LoVo (cell line): ENCODE measurements at places on chromosomes 13 and 19.

DNA sequence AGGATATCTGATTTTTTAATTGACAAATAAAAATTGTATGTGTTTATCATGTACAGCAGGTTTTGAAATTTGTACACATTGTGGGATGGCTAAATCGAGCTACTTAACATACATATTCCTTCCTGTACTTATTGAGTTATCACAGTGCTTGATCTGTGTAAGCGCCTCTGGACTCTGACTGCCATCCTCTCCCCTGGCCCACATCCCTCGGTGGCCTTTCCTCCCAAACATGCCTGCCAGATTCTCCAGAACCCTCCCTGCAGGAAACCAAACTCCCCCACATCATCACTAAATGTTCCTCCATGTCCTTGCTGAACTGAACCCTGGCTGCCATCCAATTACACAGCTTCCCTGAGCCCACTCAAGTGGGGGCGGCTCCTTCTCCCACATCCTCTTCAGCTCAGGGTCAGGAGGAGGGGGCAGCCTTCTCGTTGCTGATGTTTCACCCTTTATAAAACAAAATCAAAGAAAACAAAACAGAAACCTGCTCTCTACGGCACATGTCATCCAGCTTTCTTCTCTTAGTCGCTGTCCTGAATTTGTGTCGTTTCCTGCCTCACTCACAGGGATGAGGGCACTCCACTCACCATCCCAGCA lies 97.1 kb upstream of the SPATA13 start:
- DNase-seq: no peak

GRCh38 chr13:76474966-76475365 lies 411.2 kb downstream of the KCTD12 start:
- no peak for DNase-seq

- DNase-seq: no peak
These were observed 98.8 kb downstream of the ING1 start for GRCh38 chr13:110812121-110812868.

DNA sequence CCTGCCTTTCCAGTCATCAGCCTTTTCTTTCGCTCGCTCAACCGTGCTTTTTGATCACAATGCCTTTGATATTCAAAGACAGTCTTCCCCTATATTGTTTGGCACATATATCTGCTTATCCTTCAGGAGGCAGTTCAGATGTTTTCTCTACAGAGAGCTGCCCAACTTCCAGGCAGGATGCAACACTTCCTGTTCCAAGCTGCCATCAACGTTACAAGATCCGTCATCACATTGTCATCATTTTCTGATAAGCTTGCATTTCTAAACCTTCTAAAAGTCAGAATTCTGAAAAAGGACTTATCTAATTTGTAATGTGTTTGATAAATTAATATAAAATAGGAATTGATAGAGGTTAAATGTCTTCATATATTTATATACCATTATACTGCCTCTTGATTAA lies 574.2 kb downstream of the TBC1D4 start:
- DNase-seq: no peak

GRCh38 chr13:31968473-31968872 lies 63.1 kb upstream of the FRY start:
- peak; percentile 18 for DNase-seq

- DNase-seq: no peak
These were observed 5.0 kb upstream of the JUNB start for GRCh38 chr19:12786141-12786870.

- no peak for DNase-seq
These were observed 7.9 kb upstream of the DPY19L3 start for GRCh38 chr19:32397671-32398101.

- DNase-seq: no peak
These were observed 18.2 kb downstream of the FCGBP start for GRCh38 chr19:39916236-39916635.

- peak; percentile 61 for DNase-seq
These were observed 714 bp downstream of the PLPP2 start for GRCh38 chr19:290372-291005.

- no peak for DNase-seq
These were observed 2.9 kb downstream of the HIF3A start for GRCh38 chr19:46299695-46300094.

- no peak for DNase-seq
These were observed 106.0 kb downstream of the USP12 start for GRCh38 chr13:27065582-27065981.

DNA sequence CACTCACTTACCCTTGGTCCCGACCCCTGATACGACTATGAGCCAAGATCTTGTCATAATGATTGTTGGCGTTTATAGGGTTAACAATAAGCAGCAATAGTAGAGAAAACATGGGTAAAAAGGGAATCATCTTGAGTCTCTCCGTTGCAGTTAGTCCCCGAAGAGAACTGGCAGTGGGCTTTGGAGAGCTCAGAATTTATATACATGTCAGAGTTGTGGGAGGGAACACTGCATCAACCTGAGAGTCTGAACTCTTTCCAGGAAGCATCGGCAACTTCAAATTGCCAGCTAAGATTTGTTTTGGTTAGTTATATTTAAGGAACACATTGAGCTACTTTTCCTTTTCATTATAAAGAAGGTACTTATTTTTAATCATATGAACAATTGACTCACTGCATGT lies at the start of gene POSTN:
TSS of gene POSTN (minus strand) at position 172 of the 400 bp plus-strand sequence. CDS start at position 130, 42 bp downstream.
- no peak for DNase-seq

GRCh38 chr19:33436360-33437345 lies 63.1 kb downstream of the CEBPG start:
- DNase-seq: no peak

- DNase-seq: no peak
These were observed 3.7 kb upstream of the ZNF444 start for GRCh38 chr19:56137405-56137804.

DNA sequence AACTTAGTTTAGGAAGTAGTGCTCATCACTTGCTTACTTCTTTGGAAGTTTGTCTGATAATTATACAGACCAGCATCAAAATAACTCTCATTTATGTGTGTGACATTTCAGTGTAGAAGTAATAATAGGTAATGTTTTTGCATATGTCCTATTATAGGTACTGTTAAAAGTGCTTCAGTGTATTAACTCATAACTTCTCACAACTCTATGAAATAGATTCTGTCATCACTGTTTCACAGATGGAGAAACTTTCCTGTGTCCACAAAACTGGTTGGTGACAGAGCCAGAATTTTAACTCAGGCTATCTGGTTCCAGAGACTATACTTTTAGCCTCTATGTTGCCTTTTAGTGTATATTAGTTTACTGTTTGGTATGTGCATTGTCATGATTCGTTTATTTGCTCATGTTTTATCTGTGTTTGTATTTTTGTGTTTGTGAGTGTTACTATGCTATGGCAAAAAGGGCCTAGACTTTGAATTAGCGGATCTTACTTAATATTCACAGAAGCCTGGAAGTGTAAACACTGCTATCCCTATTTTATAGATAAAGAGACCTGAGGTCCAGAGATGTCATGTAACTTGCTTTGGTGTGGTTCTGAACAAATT lies 12.7 kb downstream of the LPAR6 start:
- no peak for DNase-seq

GRCh38 chr13:24894277-24894971 lies 130.5 kb downstream of the RNF17 start:
- no peak for DNase-seq

GRCh38 chr19:12126707-12127106 lies 13.4 kb downstream of the ZNF20 start:
- peak; percentile 2 for DNase-seq

GRCh38 chr19:14363183-14364097 lies 17.8 kb upstream of the ADGRE5 start:
- no peak for DNase-seq

DNA sequence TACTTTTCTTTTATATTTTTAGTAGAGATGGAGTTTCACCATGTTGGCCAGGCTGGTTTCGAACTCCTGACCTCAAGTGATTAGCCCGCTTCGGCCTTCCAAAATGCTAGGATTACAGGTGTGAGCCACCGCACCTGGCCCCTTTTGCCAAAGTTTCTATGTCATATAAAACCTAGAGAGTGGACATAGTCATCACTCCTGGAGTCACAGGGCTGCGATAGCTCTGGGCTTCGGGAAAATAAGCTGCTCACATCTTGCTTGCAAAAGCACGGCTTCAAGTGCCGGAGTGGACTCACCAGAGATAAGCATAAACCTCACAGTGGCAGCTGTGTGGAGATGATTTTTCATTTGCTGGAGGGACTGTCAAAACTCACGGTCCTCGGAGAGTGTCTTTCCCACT lies 171.2 kb downstream of the TEX29 start:
- DNase-seq: no peak

- DNase-seq: peak; percentile 8
These were observed 8.9 kb upstream of the VN1R1 start for GRCh38 chr19:57465680-57466381.

- DNase-seq: no peak
These were observed 5.8 kb downstream of the NDUFB7 start for GRCh38 chr19:14565765-14566711.

- DNase-seq: no peak
These were observed 34.1 kb upstream of the EDNRB start for GRCh38 chr13:77952737-77953136.

- DNase-seq: no peak
These were observed 235.8 kb upstream of the MIR17HG start for GRCh38 chr13:91111476-91112200.

GRCh38 chr13:84864341-84864740 lies 934.9 kb downstream of the SLITRK6 start:
- DNase-seq: no peak

GRCh38 chr13:94210816-94211215 lies 268.7 kb downstream of the DCT start:
- DNase-seq: no peak

- DNase-seq: no peak
These were observed 911.0 kb downstream of the UQCRFS1 start for GRCh38 chr19:28301961-28302360.

- no peak for DNase-seq
These were observed 112.7 kb upstream of the TSHZ3 start for GRCh38 chr19:31461814-31462539.

DNA sequence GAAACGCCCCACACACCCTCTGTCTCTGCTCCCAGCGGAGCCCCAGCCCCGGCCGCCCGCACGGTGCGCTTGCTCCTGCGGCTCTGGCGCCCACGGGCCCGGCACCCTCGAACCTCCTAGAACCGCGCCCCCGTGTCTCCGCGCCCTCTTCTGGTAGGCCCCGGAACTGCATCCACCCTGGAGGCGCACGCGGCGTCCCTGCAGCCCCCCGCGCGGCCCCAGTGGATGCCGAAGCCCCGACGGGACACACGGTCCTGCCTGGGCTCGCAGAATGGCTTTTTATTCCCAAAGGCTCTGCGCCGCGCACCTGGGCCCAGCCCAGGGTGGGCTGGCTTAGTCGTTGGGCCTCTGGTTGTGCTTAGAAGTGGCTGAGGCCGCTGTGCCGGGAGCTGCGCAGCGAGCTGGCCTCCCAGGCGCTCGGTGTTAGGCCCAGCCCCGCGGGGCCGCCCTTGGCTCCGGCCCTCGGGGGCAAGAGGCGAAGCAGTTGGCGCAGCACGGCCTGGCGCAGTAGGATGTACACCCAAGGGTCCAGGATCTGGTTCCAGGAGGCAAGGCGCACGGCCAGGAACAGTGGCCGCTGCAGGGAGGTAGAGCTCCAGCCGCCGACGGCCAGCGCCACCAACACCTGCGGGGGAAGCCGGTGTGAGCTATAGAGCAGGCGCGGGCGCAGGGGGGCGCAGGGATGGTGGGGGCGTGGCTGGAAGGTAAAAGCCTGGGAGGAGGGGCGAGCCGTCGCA lies 2.8 kb downstream of the PTGER1 start:
- peak; percentile 29 for DNase-seq

DNA sequence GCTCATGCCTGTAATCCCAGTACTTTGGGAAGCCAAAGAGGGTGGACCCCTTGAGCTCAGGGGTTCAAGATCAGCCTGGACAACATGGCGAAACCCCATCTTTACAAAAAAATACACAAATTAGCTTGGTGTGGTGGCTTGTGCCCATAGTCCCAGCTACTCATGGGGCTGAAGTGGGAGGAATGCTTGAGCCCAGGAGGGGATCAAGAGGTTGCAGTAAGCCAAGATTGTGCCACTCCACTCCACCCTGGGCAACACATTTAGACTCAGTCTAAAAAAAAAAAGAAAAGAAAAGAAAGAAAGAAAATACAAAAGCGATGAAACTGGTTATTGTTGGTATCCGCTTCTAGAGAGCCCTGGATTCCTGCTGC lies 597.4 kb downstream of the UQCRFS1 start:
- no peak for DNase-seq

- DNase-seq: no peak
These were observed 31.4 kb upstream of the TPTE2 start for GRCh38 chr13:19592657-19593180.

GRCh38 chr13:114143806-114144605 lies 11.6 kb upstream of the RASA3 start:
- DNase-seq: no peak

GRCh38 chr19:52590728-52591127 lies 20.6 kb downstream of the ZNF701 start:
- DNase-seq: no peak

- DNase-seq: peak; percentile 33
These were observed 964 bp downstream of the SPINT2 start for GRCh38 chr19:38265213-38265861.

DNA sequence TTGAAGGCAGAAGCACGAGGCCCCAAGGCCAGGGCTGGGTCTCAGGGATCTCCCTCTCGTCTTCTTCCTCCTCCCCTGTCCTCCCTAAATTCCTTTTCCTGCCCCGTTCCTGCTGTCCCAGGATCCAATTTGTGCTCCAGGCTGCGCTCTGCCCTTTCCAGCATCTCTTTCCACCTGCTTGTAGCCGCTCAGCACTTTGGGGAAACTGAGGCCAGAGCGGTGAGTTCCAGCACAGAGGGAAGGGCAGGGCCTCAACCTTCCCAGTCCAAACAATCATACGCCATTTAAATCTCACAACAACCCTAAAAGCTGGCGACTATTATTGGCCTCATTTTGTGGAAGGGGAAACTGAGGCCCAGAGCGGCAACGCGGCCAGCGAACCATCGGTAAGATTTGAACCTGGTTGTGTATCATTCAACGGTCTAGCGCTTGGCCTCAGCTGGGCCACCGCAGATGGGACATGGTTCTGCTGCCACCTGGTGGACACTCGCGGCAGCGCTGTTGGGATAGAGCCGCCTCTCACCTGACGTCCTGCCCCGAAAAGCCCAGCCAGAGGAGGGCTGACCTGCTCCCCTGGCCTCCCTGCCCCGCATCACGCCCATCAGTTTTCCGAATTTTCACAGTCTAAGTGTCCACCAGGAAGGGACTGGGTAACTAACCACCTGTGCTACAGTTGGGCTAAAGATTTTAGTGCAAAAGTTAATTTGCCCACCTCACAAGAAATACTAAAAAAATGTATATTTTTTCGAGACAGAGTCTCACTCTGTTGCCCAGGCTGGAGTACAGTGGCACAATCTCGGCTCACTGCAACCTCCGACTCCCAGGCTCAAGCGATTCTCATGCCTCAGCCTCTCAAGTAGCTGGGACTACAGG lies 4.2 kb upstream of the RPL18A start:
- peak; percentile 80 for DNase-seq

GRCh38 chr13:69324090-69324886 lies 783.3 kb upstream of the ATXN8OS start:
- DNase-seq: peak; percentile 8
